T-helper 17 cell (primary cell): ENCODE measurements at places on chromosomes 7 and 10. TPM values are rescaled to one million over a fixed set of nuclear protein-coding genes. Genes with fewer than 3 reads are reported as not detected.

DNA sequence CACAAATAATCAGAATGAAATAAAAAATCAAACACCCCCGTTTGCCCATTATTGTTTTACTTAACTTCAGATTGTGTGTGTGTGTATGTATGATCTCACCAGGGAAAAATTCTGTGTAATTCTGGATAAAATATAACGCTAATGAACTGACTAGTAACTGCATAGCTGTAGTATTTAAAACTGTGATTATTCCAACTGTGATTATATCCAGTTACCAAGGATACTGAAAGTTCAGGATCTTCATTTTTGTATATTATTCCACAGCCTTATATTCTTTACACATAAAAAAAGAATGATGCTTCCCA is 2.9 kb downstream of the TWIST1 start:
- DNase-seq, result no peak
- H3K4me3 ChIP-seq, result no peak overlapping the region
- H3K27ac ChIP-seq, result no peak overlapping the region
- peaks cover 4% of the 10 kb centered on the region for H3K36me3 ChIP-seq

DNA sequence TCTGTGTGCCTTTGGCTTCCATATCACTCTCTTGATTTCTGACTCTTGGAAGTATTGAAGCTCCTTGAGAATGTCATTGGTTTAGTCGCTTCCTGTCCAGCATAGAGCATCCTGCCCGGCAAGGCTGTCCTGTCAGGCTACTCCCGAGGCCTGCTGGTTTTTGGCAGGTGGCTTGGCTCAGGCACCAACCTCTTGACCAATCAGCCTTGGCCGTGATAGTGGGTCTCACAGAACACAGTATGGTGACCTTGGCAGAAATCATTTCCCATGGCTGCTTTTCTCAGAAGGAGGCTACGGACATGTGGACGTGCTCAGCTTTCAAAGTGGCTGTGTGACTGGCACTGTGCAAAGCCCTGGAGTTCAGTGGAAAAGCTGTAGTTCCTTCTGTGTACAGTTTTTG is 516.9 kb downstream of the REEP3 start:
- H3K4me3 ChIP-seq, result no peak overlapping the region
- H3K27ac ChIP-seq, result no peak overlapping the region
- H3K4me1 ChIP-seq, result peaks cover 6% of the 10 kb centered on the region

- H3K27ac ChIP-seq, result peak overlapping the region; percentile 27
- peaks cover 9% of the 10 kb centered on the region for H3K36me3 ChIP-seq
- peaks cover 23% of the 10 kb centered on the region for H3K4me1 ChIP-seq
- H3K4me3 ChIP-seq, result peak overlapping the region; percentile 70
Measured at GRCh38 chr10:74039561-74040145, 41.7 kb downstream of the VCL start.

GRCh38 chr10:132027423-132027983 is 38.2 kb upstream of the JAKMIP3 start:
- no peak overlapping the region for H3K27ac ChIP-seq
- peaks cover 8% of the 10 kb centered on the region for H3K4me1 ChIP-seq
- no peak for DNase-seq
- peaks cover 78% of the 10 kb centered on the region for H3K27me3 ChIP-seq

DNA sequence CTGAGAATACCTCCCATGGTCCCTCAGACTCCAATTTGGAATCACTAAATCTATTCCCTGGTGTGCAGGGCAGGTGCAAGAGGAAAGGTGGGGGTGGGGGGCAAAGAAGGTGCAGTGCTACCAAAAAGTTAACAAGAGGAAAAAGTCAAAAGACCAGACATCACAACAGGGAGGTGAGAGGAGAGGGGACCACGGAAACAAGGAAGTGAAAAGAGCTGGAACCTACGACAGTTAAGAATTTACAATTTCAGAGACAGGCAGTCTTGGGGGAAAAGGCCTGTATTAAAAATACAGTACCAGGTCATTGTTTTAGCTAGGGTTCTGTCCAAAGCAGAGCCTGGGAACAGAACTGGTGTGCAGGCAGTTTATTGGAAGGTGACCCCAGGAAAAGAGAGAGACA is 14.6 kb downstream of the ITGB1 start:
- peaks cover 8% of the 10 kb centered on the region for H3K36me3 ChIP-seq
- H3K27me3 ChIP-seq, result no peaks in the 10 kb centered on the region
- peak overlapping the region; percentile 76 for H3K4me3 ChIP-seq
- H3K27ac ChIP-seq, result peak overlapping the region; percentile 92

DNA sequence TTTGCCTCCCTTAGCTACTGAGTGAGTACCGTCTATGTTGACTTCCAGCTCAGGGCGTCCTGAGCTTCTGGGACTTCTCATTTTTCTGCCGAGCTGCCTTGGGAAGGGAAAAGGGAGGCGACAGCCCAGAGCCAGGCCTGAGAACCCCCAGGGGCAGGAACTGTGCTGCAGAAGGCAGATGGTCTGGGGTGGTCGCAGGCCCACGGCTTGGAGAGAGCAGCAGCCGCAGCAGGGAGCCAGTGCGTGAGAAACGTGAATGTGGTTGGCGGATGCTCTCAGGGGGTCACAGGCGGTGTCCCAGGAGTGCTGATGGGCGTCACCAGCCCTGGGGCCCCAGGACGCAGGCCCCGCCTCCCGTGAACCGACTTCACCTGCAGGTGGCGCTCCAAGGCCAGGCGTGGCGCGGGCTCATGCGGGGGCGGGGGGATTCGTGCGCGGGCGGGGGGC is 9.2 kb upstream of the PWWP2B start:
- H3K27me3 ChIP-seq, result no peaks in the 10 kb centered on the region
- peak overlapping the region; percentile 82 for H3K27ac ChIP-seq
- no peaks in the 10 kb centered on the region for H3K36me3 ChIP-seq
- H3K4me1 ChIP-seq, result peaks cover 6% of the 10 kb centered on the region
- DNase-seq, result peak; percentile 76

CREM gene
- total RNA-seq, result 50.8 TPM

KLHL7 gene
- total RNA-seq, result 14.5 TPM

GRCh38 chr7:20484356-20484755 is 131.1 kb upstream of the ABCB5 start:
- DNase-seq, result no peak
- H3K4me3 ChIP-seq, result no peak overlapping the region
- H3K36me3 ChIP-seq, result no peaks in the 10 kb centered on the region
- H3K27ac ChIP-seq, result no peak overlapping the region
- no peaks in the 10 kb centered on the region for H3K27me3 ChIP-seq
- no peaks in the 10 kb centered on the region for H3K4me1 ChIP-seq

LRRC17 gene
- total RNA-seq, result 0.86 TPM

DNA sequence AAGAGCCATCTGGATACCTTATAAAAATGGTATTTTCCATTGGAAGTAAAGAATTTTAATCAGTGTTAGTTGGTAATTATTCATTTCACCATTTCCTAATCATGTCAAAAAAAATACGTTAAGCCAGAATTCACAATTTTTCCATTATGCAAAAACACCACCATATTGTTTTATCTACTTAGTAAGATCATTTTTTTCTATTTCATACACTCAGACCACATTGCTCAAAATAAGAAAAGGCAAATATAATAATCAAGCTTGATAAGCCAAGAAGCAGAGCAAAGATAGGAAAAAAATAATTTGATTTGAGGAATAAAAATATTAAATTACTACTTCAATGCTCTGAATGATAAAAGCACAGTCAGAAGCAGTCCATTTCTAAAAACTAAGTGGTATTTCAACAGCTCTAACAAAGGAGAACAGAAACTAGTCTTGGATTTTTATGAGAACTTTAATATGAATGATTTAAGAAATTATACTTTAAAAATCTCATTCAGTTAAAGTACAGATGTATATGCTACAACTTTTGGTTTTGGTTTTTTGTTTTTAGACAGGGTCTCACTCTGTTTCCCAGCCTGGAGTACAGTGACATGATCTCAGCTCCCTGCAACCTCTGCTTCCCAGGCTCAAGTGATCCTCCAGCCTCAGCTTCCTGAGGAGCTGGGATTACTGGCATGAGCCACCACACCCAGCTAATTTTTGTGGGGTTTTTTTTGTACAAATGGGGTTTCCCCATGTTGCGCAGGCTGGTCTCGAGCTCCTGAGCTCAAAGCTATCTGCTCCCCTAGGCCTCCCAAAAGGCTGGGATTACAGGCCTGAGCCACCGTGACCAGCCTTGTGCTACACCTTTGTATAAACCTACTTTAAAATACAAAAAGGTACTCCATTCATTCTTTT is 46.6 kb downstream of the LRRN3 start:
- H3K4me1 ChIP-seq, result peaks cover 18% of the 10 kb centered on the region
- H3K36me3 ChIP-seq, result peaks cover 2% of the 10 kb centered on the region
- peak overlapping the region; percentile 93 for H3K27ac ChIP-seq
- peak overlapping the region; percentile 59 for H3K4me3 ChIP-seq
- DNase-seq, result peak; percentile 9
- no peaks in the 10 kb centered on the region for H3K27me3 ChIP-seq

DNA sequence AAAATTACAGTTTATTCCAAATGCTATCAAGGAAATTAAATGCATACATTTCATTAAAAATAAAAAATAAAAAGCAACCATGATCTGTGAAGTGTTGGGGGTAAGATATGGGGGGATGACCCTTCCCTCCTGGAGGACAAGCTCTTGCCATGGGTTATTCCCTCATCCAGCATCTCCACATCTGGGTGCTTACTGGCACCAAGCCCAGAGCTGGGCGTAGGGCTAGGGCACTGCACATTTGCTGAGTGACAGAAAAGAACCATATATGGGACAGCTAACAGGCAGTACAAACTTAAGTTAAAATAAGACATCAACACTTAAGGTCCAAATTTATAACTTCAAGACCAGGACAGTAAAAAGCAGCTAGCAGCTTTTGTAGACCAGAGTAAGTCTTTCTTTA is 10.2 kb downstream of the CCDC6 start:
- H3K27me3 ChIP-seq, result no peaks in the 10 kb centered on the region
- H3K4me3 ChIP-seq, result no peak overlapping the region
- peaks cover 2% of the 10 kb centered on the region for H3K36me3 ChIP-seq
- no peak for DNase-seq
- H3K27ac ChIP-seq, result no peak overlapping the region

LEP gene
- total RNA-seq, result not detected

DNA sequence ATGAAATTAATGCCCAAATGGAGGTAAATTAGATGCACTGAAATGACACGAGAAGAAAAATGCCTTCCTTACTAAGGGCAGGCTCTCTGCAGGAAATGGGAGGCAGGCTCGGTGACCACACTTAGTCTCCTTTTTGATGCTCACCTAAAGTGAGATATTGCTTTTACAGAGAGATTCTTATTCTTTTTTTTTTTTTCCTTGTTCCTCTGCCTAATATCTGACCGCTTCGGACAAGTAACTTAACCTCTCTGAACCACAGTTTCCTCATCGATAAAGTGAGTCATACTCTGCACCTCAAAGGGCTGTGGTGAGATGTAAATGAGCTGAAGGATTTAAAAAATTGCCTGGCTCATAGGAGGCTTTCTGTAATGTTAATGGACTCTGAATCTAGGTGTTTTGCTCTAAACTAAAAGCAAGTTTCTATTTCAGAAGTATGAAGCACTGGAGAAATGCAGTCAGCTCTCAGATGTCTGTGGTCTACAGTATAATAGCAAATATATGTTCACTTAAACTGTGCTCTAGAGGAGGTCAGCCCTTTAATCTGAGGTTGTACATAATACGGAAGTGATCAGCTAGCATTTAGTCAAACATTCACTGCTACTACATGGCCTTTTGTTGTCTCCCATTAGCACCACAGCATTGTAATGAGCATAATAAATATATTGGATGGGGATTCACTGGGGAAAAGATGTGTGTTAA is 23.2 kb downstream of the NKX2-3 start:
- H3K36me3 ChIP-seq, result peaks cover 7% of the 10 kb centered on the region
- H3K27me3 ChIP-seq, result peaks cover 62% of the 10 kb centered on the region
- DNase-seq, result no peak
- H3K27ac ChIP-seq, result no peak overlapping the region
- H3K4me1 ChIP-seq, result peaks cover 7% of the 10 kb centered on the region

GRCh38 chr10:18710201-18710653 is 51.0 kb downstream of the ARL5B start:
- H3K27me3 ChIP-seq, result peaks cover 14% of the 10 kb centered on the region
- H3K36me3 ChIP-seq, result peaks cover 2% of the 10 kb centered on the region
- peaks cover 3% of the 10 kb centered on the region for H3K4me1 ChIP-seq
- H3K27ac ChIP-seq, result no peak overlapping the region
- no peak for DNase-seq
- H3K4me3 ChIP-seq, result no peak overlapping the region

GRCh38 chr10:97705006-97705670 is 8.4 kb upstream of the MARVELD1 start:
- H3K4me1 ChIP-seq, result peaks cover 6% of the 10 kb centered on the region
- H3K4me3 ChIP-seq, result no peak overlapping the region
- peaks cover 2% of the 10 kb centered on the region for H3K36me3 ChIP-seq
- DNase-seq, result no peak

- peaks cover 14% of the 10 kb centered on the region for H3K36me3 ChIP-seq
- peak overlapping the region; percentile 99 for H3K27ac ChIP-seq
- peaks cover 76% of the 10 kb centered on the region for H3K4me1 ChIP-seq
- no peaks in the 10 kb centered on the region for H3K27me3 ChIP-seq
Measured at GRCh38 chr10:14555807-14556206, 218.9 kb downstream of the FAM107B start.

GRCh38 chr10:71887743-71888142 is 36.7 kb upstream of the PSAP start:
- H3K27me3 ChIP-seq, result no peaks in the 10 kb centered on the region
- DNase-seq, result no peak
- H3K4me1 ChIP-seq, result peaks cover 12% of the 10 kb centered on the region
- peak overlapping the region; percentile 93 for H3K4me3 ChIP-seq
- peak overlapping the region; percentile 88 for H3K27ac ChIP-seq

DNA sequence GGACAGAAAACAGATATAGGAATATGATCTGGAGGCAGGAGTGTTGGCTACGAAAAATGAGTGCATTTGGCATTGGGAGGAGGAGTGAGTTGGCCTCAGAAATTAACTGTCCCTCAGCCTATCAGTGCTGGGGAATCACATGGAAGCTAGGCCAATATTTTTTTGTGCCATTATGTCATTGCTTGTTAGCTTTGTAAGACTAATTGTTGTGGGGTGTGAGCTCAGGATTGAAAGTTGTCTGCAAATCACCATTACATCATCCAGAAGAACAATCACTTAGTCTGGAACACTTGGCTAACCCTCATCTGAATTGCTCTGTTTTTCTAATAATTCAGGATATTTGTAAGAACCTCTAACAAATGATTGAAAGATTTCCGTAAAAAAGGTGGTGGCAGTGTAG is 45.2 kb upstream of the SEMA3D start:
- H3K27ac ChIP-seq, result no peak overlapping the region
- H3K36me3 ChIP-seq, result no peaks in the 10 kb centered on the region
- H3K27me3 ChIP-seq, result no peaks in the 10 kb centered on the region
- no peaks in the 10 kb centered on the region for H3K4me1 ChIP-seq

GRCh38 chr10:1464881-1465417 is 272.4 kb downstream of the ADARB2 start:
- H3K4me3 ChIP-seq, result no peak overlapping the region
- DNase-seq, result no peak
- H3K27ac ChIP-seq, result no peak overlapping the region
- peaks cover 8% of the 10 kb centered on the region for H3K27me3 ChIP-seq
- no peaks in the 10 kb centered on the region for H3K4me1 ChIP-seq

GRCh38 chr7:13948019-13948801 is 41.3 kb downstream of the ETV1 start:
- no peak overlapping the region for H3K4me3 ChIP-seq
- no peaks in the 10 kb centered on the region for H3K36me3 ChIP-seq
- no peak overlapping the region for H3K27ac ChIP-seq

- no peak overlapping the region for H3K4me3 ChIP-seq
- DNase-seq, result no peak
- H3K27me3 ChIP-seq, result peaks cover 7% of the 10 kb centered on the region
- no peaks in the 10 kb centered on the region for H3K36me3 ChIP-seq
- H3K27ac ChIP-seq, result no peak overlapping the region
Measured at GRCh38 chr7:34034728-34035127, 129.4 kb downstream of the BMPER start.
